ENCODE measurements at places on chromosomes 5 and 9.

- DNase-seq, result peak; percentile 68
These were observed 1.1 kb downstream of the SLC27A4 start for GRCh38 chr9:128341435-128341849.

DNA sequence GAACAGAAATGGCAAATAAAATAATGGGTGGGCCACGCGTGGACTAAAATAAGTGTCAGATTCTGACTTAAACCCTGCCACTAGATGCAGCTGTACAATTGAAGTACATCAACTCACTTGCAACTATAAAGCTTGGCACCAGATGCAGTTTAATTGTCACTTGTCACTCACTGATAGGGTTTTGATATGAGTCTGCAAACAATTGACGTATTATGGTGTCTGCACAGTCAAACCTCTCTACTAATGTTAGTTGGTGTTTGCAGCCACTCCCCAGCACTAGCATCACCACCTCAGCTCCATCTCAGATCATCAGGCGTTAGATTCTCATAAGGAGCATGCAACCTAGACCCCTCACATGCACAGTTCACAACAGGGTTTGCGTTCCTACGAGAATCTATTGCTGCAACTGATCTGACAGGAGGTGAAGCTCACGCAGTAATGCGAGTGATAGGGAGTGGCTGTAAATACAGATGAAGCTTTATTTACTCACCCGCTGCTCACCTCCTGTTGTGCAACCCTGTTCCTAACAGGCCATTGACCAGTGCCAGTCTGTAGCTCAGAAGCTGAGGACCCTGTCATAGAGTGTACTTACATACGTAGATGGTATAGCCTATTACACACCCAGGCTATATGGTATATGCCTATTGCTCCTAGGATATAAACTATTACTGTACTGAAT lies 72.1 kb upstream of the SEMA6A start:
- no peak for DNase-seq

GRCh38 chr9:93126825-93127368 lies 7.2 kb downstream of the NINJ1 start:
- no peak for DNase-seq

DNA sequence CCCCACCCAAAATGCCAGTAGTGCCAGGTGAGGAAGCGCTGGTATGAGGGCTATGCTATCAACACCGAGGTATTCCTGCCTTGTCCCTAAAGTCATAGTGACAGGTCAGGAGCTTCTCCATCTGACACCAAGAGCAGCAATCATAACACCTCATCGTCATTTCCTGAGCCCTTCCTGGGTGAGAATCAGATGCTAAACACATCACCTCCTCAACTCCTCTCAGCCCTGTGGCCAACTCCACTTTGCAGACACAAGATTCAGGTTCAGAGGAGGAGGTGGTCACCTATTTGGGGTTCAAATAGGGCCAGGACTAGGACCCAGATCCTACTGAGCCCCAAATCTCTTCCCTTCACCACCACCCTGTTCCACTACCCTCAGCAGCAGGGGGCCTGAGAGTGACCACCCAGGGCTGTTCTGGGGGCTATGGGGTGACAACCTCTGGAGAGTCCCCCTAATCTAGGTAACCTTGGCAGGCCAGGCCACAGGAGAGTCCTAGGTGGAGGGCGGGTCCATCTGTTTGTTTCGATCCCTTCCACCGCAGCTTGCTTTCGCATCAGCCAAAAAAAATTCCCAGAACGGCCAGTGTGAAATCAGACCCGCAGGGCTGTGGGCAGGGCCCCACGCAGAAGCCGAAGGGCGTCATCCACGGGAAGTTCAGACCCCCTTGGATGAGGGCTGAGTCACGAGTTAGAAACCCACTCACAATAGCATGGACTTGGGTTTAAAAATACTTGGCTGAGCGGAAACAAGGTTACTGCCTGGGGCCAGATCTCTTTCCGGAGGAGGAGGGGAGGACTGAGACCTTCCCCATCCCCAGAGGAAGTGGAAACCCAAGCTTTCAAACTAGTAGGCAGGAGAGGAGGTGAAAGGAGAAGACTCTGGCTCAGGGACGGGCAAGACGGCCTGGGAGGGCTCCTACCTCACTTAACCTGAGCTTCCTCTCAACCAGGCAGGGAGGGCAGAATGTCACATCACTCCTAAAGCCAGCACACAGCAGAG lies 8.7 kb downstream of the STK10 start:
- DNase-seq, result no peak
